Activated CD4-positive, alpha-beta T cell treated with anti-CD3 and anti-CD28 coated beads, Interleukin-2, amount 50 U/mL, for 24 hours (primary cell): ENCODE measurements at places on chromosomes 3 and 15.

DNA sequence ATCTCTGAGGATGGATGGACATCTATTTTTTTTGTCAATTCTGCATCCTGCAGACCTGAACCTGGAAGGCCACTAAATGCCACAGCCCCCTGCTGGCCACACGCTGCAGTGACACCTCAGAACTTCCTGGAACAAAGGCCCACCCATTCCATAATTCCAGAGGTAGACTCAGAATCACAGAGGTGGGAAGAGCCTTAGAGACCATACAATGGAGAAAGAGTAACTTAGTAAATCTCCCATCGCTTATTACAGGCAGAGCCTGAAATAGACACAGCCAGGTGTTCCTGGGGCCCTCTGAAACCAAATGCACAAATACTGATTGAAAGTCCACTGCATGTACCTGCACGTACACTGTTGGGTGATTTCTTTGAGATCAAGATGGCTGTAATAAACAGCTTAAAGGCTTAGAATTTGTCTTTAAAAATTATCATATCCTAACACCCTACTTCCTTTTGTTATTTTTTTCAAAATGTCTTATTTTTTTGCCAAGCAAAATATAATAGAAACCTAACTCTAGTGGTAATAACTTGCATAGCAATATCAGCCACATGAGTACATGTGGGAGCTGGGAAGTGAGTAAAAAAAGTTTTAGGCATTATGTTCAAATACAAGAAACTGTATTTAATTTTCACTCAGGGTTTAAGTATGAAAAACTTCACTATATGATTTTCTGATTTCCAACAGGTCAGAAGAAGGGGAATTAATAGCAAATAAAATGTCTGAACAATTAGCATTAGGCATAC, 62.7 kb downstream of the EOMES start:
- DNase-seq, result no peak

- no peak for DNase-seq
Measured at GRCh38 chr3:161305095-161305991, 66.0 kb downstream of the SPTSSB start.

DNA sequence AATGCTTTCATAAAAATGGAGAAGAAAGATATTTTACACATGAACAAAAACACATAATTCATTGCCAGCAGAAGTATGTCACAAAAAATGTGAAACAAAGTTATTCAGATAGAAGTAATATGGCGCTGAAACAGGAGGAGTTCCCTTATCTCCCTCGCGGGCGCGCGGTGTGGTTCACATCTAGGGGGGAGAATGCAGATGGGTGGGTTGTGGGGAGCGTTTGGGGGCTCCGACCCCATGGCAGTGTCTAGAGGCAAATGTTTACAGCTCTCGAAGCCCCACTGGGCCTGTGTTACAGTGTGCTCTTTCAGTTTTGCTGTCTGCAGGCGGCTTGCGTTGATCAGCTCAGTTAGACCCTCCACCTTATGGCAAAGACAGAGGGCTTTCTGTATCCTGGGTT, 297.5 kb downstream of the CGGBP1 start:
- DNase-seq, result no peak

- DNase-seq, result no peak
Measured at GRCh38 chr3:142057331-142057725, 92.0 kb downstream of the TFDP2 start.

GRCh38 chr3:127888156-127888555, 26.9 kb upstream of the KBTBD12 start:
- no peak for DNase-seq

DNA sequence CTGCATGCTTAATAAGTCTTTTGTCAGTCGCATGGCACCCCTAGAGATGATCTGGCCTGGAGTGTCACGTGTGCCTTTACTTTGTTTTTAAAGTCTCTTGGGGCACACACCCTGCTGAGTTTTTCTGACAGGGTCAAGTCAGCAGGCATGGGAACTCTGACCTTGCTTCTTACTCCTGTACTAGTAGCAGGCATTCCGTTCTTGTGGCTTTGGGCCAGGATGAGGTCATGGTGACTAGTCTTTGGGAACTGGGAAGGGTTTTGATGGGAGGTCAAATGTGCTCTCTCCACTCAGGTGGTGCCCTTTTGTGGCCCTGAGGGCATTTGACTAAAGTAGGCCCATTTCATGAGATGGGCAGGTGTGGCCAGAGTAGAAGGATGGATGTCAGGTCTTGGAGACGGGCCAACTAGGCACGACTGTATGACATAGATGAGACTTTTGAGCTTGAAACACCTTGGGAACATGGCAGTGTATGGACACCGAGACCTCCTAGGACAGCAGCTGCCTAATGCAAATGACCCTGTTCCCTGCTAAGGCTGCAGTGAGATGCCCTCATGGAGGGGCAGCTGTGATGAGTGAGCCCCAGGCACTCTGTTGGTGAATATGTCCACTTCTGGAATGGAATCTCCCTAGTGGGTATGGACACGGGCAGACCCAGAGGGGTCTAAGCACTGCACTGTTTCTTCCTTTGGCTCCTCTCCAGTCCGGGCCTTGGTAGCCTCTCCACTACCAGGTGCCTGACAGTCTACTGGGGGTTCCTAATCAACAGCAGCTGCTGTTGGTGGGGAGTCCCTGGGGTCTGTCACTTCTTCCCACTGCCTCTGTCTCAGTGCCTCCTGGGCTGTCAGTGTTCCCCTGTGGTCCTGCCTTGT, 16.4 kb downstream of the SRPRB start:
- DNase-seq, result no peak

DNA sequence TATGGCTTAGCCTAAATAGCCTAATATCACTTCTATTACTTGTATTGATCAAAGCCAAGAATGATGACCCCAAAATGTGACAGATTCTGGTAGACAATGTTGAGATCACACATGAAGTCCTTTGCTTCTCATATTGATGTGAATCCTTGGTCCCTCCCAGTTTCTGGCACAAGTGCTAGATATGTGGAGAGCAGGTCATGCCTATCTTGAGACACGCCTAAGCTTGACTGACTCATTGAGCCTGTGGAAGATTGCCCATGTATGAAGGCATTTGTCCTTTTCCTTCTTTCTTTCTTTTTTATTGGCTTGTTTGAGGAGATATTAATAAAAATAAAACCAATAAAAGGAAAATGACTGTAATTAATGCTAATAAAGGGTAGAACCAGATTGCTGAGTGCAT, 54.0 kb upstream of the TMEM108 start:
- DNase-seq, result no peak

DNA sequence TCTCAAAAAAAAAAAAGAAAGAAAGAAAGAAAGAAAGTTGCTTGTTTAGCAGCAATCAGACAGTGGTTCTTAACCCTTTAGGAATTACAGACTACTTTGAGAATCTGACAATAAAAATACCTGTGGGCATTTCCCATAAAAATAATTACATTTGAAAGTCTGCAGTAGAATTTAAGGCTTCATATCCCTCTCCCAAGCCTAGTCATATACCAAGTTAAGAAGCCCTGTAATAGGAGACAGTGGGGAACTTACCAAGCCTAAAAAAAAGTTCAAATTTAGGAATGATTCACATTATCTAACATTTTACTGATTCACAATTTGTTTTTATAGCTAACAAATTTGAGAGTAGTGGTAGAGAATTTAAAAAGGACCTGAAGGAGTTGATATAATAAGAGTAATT, 47.5 kb downstream of the LRRFIP2 start:
- DNase-seq, result no peak

DNA sequence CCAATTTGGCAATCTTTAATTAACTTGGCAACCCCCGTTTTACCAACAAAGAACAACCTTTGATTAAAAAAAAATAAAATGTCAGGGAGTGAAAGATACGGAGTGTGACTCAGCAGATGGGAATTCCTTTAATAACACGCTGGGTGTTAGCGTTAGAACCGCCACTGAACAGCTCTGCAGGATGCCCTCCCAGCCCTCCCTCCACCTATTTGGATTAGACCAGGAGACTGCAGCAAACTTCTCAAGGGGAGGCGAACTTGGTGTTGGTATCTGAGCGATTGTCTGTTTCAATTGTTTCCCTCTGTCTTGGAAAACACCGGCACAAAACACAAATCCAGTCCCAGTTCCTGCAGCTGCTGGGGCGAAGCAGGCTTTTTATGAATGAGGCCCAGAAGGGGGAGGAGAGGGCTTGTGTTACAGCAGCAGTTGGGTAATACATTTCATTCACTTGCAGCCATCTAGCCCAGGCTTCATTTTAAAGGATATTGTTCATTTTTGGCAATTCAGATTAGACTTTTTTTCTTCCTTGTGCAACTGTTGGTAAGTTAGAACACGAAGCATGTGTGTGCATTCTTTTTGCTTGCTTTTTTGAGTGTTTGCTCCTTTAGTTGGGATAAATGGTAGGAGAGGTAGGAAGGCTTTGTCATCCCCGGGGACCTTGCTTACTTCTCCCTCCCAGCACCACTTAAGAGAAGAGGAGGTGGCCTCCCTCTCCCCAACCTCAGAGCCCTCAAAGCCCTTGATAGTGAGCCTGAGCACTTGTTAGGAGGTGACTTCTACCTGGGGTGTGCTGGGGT, 152.3 kb downstream of the IGF1R start:
- no peak for DNase-seq

- DNase-seq, result no peak
Measured at GRCh38 chr3:23796518-23796917, 9.2 kb upstream of the UBE2E1 start.

- no peak for DNase-seq
Measured at GRCh38 chr3:122484985-122485384, 29.8 kb downstream of the KPNA1 start.

DNA sequence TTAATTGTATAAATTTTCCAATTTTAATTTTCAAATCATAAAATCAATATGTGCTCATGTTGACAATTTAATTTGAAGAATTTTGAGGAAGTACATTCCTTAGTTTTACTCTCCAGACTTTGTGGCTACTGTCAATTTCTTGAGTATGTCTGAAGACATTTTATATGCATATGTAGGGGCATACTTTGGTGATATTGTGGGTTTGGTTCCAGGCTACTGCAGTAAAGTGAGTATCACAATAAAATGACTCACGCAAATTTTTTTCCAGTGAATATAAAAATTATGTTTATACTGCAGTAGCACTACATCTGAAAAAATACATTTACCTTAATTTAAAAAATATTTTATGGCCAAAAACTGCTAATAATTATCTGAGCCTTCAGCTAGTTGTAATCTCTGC, 123.2 kb upstream of the PLCL2 start:
- no peak for DNase-seq

DNA sequence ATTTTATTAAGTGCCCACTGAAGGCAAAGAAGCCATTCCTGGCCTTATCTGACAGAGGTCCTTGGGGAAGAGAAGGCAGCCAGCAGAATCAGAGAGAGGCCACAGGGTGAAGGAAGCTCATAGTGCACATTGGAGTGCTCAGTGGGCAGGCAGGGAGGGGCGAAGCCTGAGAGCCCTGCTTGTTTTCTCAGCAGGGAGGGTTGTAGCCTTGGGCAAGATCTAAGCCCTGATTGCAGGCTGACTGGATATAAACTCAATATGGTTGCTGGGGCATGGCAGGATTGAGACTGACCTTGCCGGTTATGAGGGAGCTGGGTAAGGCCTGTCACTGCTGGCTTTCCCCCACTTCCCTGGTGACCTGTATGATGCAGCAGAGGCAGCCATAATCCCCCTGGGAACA, 7.5 kb upstream of the IGSF11 start:
- DNase-seq, result no peak

- no peak for DNase-seq
Measured at GRCh38 chr3:57948781-57949242, 59.4 kb upstream of the FLNB start.

- no peak for DNase-seq
Measured at GRCh38 chr3:141392897-141393734, 24.8 kb downstream of the ZBTB38 start.

DNA sequence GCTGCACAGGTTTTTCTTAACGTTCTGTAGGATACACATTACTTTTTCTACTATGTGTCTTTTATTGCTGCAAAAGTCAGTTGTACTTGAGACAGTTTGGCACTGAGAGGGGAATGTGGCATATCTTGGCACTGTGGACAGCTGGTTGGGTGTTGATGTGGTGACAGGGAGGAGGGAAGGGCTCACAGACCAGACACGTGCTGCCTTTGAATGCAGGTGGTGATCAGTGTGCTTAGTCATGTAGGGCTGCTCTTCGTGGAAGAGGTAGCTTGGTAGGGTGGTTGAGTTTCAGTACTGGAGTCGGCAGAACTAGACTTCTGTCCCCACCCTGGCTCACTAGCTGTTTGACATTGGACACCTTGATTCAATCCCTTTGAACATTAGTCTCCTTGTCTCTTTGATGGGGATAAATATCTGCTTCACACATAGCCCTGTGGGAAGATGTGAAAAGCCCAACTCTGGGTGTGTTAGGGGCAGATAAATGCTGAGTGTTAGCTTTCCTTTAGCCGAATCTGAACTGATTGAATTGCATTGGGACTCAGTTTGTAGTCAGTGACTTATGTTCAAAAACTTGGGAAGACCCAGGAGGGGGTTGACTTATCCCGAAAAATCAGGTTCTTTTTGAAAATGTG, 108.4 kb downstream of the PTPRG start:
- no peak for DNase-seq

- no peak for DNase-seq
Measured at GRCh38 chr3:143239031-143239430, 119.5 kb downstream of the CHST2 start.

DNA sequence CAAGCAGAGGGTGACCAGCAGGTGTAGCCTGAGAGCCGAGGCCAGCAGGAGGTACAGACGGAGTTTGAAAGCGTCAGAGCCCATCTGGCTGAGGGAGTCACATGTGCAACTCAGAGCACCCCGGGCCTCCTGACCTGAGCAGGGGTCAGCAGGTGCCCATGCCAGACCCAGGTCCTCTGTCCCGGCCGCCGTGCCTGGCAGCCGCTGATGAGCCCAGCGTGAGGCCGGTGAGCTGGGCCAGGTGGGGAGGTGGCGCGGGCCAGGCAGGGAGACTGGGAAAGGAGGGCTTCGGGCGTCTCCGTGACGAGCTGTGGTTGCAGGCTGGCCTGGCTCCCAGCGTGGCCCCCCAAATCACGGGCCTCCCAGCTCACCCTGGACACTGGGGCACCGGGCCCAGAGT, 130.9 kb downstream of the CHSY1 start:
- DNase-seq, result no peak

GRCh38 chr3:24316887-24317383, 177.7 kb downstream of the THRB start:
- no peak for DNase-seq

- no peak for DNase-seq
Measured at GRCh38 chr3:38526792-38527191, 30.7 kb downstream of the EXOG start.

GRCh38 chr15:51505251-51505650, 117.3 kb downstream of the DMXL2 start:
- no peak for DNase-seq

- DNase-seq, result no peak
Measured at GRCh38 chr3:117708601-117709000, 999.0 kb downstream of the TUSC7 start.

- no peak for DNase-seq
Measured at GRCh38 chr3:132164469-132165092, 129.8 kb upstream of the CPNE4 start.

DNA sequence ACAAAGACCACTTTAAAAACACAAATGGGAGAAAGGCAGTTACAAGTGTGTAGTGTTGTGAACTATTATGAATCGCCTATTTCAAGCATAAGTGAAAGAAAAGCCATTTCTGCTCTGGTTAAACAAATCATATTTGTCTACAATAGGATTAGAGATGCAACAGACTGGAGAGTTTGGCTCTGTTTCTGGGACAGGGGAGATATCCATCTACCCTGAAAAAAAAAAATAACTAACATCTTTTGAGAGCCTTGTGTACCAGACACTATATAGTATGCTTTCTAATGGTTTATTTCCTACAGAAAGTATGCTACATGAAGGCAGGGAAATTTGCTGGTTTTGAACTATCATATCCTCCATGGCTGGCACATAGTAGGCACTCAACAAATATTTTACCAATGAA, 106.7 kb upstream of the FHIT start:
- DNase-seq, result no peak

GRCh38 chr15:43232289-43232874, 11.6 kb upstream of the EPB42 start:
- no peak for DNase-seq
